ENCODE measurements at places on chromosomes 1 and 21.

GRCh38 chr1:23343221-23344110, 618 bp downstream of the HNRNPR start:
- DNase-seq: no peak

DNA sequence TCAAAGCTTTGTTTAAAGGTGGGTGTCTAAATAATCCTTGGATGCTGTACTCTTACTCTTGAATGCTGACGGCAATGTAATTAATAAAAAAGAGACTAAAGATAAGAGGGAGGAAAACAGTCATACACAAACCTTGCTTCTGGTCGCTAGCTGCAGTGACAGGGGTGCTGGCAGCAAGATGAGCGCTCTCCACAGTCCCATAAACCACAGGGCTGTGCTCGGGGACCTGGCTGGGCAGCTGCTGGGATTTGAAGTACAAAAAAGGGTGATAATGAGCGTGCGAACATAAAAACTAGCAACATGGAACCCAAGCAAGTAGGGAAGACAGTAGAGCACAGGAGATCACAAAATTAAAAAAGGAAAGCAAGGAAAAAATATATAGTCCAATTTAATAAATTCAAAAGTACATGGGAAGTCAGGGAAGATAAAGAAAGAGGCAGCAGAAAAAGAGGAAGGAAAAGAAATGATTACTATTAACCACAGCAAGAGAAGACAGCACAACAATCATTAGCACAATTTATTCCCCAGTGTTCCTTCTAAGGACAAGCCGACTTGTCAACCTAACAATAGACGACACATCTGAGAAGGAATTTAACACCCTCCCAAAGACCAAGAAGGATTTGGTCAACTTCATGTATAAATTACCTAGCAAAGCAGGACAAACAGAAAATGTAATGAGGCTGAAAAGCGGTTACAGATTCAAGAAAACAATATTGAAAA, 162.9 kb upstream of the HP1BP3 start:
- no peak for DNase-seq

DNA sequence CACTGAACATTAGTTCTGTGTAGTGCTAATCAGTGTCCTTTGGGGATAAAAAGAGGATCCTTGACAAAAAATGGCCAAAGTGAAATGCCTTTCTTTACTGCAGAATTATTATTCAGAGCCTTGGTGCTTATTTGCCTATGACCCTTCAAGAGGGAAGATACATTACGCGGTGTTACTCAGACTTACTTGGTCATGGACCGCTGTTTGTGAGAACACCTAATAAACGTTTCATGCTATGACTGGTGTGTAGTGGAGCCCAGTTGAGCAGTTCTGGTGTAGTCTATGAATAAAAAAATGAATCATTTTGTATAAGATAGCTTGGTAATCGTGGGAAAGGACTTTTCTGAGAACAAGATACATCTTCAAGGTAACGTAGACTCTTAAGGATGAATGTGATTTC, 8.3 kb downstream of the NFYC start:
- DNase-seq: no peak

DNA sequence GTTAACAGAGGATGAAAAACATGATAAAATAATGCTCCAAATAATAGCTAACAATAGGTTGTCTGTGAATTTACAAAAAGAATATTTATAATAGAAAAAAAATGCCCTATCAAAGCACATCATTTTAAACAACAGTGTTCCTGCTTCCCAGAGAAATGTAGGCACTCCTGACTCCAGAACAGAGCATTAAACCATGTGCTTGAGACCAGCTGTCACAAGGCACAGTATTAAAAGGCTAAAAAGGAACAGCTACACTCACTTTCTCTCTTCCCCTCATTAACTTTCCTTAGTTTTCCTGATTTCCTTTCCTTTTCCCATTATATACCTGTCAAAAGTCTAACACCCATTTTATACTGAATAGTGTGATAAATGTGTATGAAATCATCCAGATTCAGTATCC, 10.9 kb downstream of the VAV3 start:
- no peak for DNase-seq

- no peak for DNase-seq
Measured at GRCh38 chr1:162498496-162498810, 835 bp downstream of the UHMK1 start.

- no peak for DNase-seq
Measured at GRCh38 chr1:5836776-5837440, 155.3 kb downstream of the NPHP4 start.

GRCh38 chr1:866095-866494, 57.6 kb upstream of the SAMD11 start:
- no peak for DNase-seq

DNA sequence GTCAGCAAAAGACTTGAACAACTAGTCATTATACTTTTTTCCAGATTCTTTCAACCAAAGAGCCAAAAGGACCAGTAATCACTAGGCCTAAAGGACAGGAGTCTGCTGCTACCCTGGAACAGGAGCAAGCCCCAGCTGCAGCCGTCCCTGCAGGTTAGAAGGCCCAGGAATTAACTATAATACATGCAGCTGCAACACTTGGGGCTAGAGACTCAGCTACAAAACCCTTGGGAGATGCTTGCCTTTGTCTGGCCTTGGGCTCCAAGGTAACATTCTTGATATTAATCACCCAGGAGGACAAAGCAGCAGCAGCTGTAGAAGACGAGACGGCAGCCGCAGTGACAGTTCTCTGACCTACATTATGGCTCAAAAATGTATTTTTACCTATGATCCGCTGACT, 841.2 kb upstream of the ADGRL4 start:
- no peak for DNase-seq

GRCh38 chr1:231040019-231040799, at the start of gene FAM89A:
TSS of gene FAM89A (minus strand) at chr1:231040254. CDS start at chr1:231040211, 43 bp downstream.
- DNase-seq: peak; percentile 60

- no peak for DNase-seq
Measured at GRCh38 chr1:82453511-82454185, 652.9 kb downstream of the ADGRL2 start.

DNA sequence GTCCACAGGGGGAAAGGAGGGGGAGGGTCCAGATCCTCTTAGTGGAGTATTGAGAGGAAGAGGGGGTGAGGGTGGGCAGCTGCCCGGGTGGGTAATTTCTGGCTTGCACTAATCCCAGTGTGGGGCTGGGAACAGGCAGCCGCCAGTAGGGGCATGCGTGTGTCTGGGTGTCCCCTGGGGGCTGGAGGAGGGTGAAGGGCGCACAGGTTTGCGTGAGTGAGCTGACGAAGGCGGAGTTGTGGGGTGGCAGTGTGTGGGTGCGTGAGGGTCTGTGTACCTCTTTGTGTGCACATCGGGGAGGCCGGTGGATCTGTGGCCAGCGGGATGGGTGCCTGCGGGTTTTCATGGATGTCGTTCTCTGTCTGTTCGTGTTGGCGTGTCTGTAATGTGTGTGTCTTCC, 97.3 kb downstream of the PAX7 start:
- no peak for DNase-seq

DNA sequence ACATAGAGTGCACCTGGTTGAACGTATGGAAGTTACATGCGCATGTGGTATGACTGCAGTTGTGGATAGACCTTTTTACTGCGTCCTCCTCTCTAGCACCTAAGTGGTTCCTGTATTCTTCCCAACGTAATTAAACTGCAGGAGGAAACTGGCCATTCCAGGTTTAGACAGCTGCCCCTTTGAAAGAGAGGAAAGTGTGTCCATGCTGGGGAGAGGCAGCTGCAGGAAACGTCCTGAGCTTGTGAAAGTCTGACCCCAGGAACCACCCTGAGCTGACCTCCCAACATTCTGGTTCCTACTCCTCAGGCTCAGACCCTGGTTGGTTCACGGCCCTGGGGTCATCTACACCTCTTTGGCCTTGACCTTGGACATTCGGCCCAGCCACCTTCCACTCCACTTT, 309.3 kb downstream of the DISC1 start:
- no peak for DNase-seq

GRCh38 chr1:159161001-159161718, 10.3 kb upstream of the CADM3 start:
- DNase-seq: peak; percentile 32

- peak; percentile 17 for DNase-seq
Measured at GRCh38 chr1:201171063-201172036, 17.1 kb upstream of the TMEM9 start.

DNA sequence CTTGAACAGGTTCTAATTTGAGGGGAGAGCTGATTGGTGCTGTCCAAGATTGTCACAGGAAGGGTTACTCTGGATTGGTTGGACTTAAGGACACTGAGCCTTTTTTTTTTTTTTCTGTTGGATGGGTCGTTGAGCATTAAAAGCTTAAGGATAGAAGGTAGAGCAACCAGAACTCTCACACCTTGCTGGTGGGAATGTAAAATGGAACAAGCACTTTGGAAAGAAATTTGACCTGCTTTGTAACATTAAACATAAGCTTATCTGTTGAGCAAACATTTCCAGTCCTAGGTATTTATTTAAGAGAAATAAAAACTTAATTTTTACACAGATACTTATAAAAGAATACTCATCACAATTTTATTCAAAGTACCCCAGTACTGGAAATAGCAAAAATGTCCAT, 29.8 kb upstream of the PLA2G2A start:
- DNase-seq: no peak

DNA sequence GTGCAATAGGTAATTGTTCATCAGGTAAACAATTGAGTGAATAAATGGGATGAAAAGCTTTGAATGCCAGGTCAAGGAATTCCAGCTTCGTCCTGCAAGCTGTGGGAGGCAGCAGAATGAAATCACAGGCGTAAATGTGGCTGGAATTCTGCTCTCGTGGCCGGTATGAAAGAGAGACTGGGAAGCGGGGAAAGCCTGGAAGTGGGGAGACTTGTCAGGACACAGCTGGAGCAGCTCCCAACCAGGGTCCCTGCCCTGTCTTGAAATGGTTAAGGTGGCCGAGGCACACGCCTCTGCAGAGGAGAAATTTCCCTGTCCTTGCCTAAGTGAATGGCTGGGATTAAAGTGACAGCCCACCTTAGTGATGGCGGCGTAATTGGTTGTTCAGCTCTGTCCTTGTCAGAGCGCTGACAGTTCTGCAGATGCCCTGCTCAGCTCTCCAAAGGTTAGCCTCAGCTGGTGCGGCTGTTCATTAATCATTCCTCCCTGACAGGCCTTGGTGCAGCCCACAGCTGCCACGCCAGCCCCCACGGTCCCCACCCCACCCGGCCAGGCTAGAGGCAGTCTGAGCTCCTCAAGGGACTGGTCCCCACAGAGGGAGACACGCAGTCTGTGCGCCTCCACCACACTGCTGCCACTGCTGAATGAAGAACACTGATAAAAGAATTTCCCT, 398.3 kb upstream of the POU3F1 start:
- no peak for DNase-seq

- no peak for DNase-seq
Measured at GRCh38 chr1:215507119-215507518, 60.0 kb upstream of the KCTD3 start.

- no peak for DNase-seq
Measured at GRCh38 chr1:224761245-224761644, 145.1 kb downstream of the CNIH3 start.

DNA sequence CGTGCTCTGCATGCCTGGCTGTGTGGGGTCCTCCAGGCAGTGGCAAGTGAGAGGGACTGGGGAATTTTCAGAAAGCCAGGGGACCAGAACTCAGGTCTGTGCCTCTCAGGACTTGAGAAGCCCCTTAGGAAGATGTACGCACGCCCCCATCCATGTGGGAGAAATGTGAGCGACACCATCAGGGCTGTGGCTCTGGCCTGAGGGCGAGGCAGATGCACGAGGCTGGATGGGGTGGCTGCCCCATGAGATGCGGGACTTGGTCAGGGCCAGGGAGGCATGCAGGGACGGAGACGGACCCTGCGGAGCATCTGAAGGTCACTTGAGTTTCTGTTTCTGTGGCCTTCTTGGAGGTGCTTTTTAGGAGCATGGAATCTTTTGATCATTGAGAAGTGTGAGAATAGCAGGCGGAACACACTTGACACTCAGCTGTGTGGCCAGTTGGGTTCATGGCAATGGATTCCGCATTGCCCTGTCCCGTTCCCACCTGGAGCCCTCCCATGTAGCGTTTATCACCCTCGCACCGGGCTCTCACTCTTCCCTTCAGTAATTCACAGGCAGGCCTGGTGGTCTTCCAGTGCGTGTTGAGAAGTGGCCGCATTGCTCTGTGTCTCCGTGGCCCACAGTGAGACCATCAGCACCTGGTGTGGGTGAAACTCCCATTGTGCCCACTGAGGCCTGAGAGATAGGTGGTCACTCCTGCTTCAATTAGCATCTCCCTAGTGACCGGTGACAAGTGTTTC, 30.7 kb upstream of the ACTRT2 start:
- DNase-seq: no peak

GRCh38 chr21:18049461-18049860, 195.2 kb upstream of the CHODL start:
- no peak for DNase-seq

GRCh38 chr1:38565020-38565491, 294.5 kb downstream of the RRAGC start:
- no peak for DNase-seq

DNA sequence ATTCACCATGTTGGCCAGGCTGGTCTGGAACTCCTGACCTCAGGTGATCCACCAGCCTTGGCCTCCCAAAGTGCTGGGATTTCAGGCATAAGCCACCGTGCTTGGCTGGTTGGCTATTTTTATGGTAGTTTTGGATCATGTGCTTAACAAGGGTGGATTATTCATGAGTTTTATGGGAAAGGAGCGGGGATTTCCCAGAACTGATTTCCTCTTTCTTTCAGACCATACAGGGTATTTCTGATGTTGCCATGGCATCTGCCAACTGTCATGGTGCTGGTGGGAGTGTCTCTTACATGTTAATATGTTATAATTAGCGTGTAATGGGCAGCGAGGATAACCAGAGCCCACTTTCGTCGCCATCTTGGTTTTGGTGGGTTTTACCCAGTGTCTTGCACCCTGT, 3.2 kb downstream of the TRPM2 start:
- DNase-seq: no peak

DNA sequence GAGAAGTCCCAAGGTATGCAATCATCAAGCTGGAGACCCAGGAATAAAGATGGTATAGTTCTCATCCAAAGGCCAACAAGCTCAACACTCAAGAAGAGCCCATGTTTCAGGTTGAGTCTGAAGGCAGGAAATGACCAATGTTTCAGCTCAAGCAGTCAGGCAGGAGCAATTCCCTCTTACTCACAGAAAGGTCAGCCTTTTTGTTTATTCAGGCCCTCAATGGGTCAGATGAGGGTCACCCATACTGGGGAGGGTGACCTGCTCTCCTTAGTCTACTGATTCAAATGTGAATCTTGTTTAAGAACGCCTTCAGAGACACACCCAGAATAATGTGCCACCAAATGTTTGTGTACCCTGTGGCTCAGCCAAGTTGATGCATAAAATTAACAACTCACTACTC, 262.4 kb downstream of the USP25 start:
- no peak for DNase-seq

DNA sequence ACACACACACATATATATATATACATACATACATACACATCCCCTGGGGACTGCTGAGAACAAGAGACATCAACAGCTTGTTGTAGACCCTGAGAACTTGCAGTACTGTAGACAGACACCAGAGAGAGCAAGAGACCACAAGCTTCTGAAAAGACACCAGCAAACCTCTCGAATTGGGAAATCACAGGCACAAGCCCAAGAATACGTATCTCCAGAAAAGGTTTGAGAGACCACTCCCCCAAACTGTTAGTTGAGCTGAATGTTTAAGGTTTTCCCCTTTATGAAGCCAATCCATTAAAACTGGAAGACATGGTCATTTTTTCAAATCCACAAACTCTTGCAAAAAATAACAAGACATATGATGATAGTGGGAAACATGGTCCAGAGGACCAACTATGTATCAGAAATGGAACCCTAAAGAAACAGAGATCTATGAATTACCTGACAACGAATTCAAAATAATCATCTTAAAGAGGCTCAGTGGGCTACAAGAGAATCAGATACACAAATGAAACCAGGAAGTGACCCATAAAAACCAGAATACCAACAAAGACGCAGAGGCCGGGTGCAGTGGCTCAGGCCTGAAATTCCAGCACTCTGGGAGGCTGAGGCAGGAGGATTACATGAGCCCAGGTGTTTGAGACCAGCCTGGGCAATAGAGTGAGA, 45.1 kb downstream of the SLC2A1 start:
- peak; percentile 56 for DNase-seq

Measured in T follicular helper cell (primary cell).